ENCODE measurements at places on chromosomes 7 and 10. TPM values are rescaled to one million over a fixed set of nuclear protein-coding genes. Genes with fewer than 3 reads are reported as not detected.

KAZALD1 gene
- polyA plus RNA-seq, result 34.4 TPM

FLNC gene
- 75.1 TPM for polyA plus RNA-seq

UCN3 gene
- not detected for polyA plus RNA-seq

GRCh38 chr7:148625342-148625741 is 34.8 kb downstream of the C7orf33 start:
- no peak for DNase-seq

GRCh38 chr7:39620486-39620885 is 2.9 kb upstream of the RALA start:
- DNase-seq, result no peak

DNA sequence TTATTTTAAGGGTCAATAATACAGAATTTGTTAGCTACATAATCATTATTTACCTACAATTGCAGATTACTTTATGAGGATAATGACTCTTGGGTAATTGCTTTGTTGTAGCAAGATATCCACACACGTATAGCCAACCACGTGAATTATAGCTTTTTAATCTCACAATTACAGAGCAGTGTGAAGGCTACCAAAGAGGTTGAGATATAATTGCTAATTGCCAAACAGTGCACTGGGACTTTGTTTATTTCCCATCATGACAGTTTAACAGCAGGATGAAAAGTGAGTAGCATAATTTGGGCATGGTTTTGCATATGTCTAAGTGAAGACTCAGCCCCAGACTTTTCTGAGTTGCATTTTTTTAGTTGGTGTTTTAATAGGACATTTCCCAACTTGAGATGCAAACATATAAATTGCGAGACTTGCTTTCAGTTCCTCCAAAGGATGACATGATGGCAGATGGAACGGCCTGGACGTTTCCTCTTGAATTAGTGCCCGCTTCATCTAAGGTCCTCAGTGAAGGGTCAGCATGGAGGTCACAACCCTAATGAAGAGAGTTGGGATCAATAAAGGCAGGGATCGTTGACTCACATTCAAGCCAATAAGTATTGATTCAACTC is 180.7 kb upstream of the GPR26 start:
- no peak for DNase-seq

DNA sequence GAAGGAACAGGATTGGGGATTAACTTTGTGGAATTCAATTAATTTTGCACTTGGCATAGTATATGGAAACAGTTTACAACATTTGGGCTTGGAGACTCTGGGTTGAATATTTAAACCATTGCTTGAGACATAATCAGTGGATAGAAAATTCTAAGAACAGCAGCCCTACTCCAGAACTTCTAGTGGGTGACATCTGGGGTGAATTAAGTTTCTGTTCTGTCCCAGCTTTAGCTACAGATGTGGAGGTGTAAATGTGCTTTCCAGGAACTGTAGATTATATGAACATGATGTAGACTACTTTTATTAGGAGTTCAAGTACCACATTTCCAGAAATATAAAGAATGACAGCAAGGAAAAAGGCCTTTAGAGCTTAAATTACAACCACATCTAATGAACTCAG is 51.9 kb upstream of the SKAP2 start:
- no peak for DNase-seq

TRIP6 gene
- 71.3 TPM for polyA plus RNA-seq

FBXW4 gene
- polyA plus RNA-seq, result 4.6 TPM

DNA sequence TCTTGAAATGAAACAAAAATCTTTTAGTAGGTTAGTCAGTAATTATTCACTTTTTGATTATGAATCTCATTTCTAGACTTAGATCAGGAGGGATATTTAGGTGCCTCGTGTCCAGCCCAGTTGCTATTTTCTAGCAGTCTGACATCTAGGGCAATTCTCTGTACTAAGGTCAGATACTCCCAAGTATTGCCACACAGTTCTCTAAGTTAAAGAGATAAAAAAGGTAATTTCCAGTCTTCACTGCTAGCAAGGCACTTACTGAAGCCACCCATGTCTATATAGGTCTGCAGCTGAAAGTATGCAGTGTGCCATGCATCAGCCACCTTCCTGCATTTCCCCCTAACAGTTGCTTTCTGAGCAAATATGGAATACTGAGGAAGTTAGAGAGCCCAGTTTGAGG is 83.4 kb downstream of the PON1 start:
- no peak for DNase-seq

GSTO2 gene
- 2.2 TPM for polyA plus RNA-seq

DNA sequence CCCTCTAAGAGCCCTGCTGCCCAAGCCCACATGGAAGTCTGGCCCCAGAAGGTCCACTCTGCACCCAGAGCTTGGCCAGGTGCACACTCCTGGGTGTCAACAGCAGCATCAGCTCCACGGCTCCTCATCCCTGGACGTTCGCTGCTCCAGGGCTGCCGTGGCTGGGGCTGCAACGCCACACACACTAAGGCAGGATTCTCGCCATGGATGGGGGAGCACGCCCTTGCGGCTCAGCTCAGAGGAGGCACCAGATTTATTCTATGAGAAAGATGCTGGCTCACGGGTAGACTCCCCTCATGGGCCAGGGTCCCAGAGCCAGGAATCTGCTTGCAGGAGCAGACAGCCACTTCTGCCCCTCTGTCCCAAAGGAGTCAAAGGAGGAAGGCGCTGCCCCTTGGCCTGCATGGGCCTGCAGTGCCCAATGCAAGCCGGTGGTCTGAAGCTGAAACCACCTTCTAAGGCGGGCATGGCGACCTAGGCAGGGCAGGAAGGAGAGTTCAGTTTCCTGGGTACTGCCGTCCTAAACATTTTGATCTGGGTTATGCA is 42.1 kb downstream of the CFAP46 start:
- DNase-seq, result no peak

- peak; percentile 57 for DNase-seq
These were observed 644 bp downstream of the SORBS1 start for GRCh38 chr10:95560278-95561176.

DNA sequence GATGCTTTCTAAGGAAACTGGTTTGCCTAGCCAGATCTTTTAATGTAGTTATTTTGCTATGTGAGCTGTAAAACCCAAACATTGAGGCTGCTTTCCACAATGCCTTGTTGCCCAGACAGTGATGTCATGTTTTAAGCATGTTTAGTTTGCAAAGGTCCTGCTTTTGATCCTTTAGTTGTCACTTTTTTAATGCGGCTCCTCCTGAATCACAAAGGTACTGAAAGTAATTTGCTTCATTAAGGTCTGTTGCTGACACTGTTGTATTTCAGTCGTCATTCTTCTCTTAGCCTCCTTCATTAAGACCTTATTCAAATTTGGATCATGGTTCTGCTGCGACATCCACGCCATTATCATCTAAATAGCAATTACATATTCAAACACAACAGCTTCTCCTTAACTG is 10.6 kb downstream of the RPA3 start:
- peak; percentile 51 for DNase-seq

- peak; percentile 98 for DNase-seq
These were observed 11.7 kb upstream of the VIM start for GRCh38 chr10:17216217-17216900.

- DNase-seq, result no peak
These were observed 62.4 kb upstream of the CDK6 start for GRCh38 chr7:92898798-92899197.

FAM131B gene
- polyA plus RNA-seq, result 0.50 TPM

GRCh38 chr7:11203224-11203623 is 229.6 kb downstream of the PHF14 start:
- DNase-seq, result no peak

KNDC1 gene
- polyA plus RNA-seq, result 0.44 TPM

ZNF804B gene
- not detected for polyA plus RNA-seq

DNA sequence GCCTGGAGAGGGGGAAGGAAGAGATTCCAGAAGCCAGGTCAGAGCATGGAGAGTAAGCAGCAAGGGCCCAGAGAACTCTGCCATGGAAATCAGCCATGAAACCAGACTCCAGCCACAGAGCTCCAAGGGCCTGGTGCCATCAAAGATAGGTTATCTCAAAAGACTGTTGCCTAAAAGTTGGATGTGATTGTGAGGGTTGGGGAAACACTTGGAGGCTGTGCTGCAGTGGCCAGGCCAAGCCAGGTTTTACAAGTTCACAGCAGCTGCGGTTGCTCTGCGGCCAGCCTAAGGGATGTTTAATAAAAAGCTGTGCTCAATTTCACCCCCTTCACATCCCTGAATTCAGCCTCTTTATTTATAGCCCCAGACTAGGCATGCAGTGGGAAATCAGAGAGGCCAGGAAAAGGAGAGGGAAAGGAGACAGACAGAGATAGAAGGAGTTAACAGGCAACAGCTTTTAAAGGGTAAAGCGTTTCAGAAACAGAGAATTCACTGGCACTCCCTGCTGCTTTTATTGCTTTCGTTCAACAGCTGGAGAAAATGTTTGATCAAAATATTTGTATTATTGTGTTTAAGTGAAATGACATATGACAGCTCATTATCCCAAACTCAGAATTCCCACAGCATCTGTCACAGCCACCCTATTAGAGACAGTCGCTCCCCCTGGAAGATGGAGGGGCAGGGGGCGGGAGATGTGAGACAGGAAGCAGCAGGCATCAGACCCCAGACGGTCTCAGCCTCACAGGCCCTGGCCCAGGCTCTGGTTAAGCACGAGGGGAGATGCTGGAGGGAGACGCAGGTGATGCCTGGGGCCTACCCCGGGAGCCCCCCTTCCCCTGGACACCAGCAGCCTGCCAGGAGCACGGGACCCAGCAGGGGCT is 140.1 kb downstream of the GLI3 start:
- DNase-seq, result peak; percentile 31

SPOCK2 gene
- polyA plus RNA-seq, result 0.04 TPM

GRCh38 chr10:100688201-100688600 is 57.2 kb upstream of the PAX2 start:
- DNase-seq, result no peak

DNA sequence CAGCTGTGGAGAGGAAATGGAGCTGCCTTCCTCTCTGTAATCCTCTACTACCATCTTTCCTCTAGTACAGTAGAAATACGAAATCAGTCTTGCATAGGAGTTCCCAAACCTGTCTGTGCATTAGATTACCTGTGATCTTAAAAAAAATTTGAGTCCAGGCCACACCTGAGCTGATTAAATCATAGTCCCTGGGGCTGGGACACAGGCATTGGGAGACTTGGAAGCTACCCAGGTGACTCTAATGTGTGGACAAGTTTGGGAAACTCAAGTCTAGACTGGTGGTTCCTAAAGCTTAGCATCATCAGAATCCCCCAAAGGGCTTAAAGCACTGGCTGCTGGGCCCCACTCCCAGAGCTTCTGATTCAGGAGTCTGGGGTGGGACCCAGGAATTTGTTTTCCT is 152.7 kb upstream of the GLI3 start:
- no peak for DNase-seq

HECW1 gene
- 2.0 TPM for polyA plus RNA-seq

DNA sequence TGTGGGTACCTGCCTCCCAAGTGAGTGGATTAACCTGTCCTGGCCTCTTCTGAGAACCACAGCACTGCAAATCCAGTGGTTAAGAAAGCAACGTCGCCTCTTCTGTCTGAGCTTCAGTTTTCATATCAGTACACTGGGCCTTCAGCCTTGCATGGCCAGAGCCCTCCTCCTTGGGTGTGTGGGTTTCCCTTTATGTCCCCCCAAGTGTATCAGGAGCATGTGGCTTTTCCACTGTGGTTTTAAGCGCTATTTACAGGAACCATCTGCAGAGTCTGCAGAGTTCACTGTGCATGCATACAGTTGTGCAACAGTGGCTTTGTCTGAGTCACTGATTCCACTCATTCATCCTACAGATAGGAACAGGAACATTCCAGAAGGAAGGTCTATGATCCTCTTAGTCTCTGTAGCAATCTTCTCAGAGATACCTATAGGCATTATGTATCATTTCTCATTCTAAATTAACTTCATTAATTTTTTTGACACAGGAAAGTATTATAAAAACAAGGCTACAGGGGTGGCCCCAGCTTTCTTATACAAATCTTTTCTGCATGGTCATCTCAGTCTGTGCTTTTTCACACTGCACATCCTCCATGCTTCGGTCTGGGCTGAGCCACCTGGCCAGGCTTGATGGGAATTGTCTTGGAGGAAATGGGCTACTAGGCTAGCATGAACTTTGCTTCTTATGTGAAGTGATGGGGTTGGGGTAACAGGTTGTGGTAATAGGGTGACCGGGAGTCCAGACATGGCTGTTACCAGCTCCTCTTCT is 17.1 kb downstream of the MBL2 start:
- peak; percentile 77 for DNase-seq

DNA sequence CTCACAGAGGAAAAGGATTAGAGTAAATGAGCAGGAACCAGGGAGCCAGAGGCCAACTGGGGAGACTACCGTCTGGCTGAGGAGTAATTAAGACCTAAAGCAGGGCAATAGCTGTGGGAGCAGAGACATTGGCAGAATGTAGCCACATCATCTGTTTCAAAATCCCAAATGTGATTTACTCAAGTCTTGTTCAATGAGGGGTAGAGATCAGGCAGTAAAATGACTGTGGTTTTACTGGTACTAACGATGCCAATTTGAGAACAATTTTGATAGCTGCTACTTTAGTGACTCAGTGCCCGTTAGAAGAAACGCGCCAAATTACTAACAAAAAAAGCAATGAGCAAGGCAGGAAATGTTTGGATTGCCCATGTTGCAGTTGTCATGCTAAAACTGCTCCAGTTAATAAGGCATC is 12.7 kb upstream of the MIOS start:
- DNase-seq, result peak; percentile 92

DYDC2 gene
- polyA plus RNA-seq, result not detected

DNA sequence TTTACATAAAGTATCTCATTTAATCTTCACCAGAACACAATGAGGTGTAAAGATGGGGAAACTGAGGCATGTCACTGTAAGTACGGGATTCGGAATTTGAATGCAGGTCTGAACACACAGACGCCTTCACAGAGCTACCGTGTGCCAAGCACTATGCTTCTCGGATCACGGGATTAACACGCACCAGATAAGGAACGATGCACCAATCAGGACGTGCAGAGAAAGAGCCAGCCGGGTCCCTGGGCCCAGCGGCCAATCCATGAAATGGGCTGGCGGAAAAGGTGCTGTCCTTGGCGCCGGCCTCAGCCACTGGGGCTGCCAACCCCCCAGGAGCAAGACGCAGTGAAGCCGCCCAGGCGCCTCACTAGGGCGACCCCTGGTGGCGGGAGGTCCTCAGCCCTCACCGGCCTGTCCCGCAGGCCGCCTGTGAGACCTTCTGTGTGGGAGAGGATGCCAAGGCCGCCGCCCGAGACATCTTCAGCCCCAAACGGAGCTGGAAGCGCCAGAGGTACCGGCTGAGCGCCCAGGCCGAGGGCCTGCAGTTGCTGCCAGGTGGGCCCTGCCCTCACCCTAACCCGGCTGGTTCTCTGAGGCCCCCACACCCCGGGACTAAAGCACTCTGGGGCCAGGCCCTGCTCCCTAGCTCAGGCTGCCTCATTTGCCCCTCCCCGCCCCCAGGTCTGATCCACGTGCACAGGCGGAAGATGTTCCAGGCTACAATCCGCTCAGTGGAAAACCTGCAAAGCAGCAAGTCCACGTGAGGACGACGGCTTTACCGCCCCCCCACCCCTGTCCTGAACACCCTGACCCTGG is 15.6 kb downstream of the ATG9B start:
- peak; percentile 69 for DNase-seq

GRCh38 chr10:60974463-60975149 is 30.6 kb upstream of the RHOBTB1 start:
- peak; percentile 12 for DNase-seq

ADAM12 gene
- 58.4 TPM for polyA plus RNA-seq

GRCh38 chr10:87860816-87861403 is 2.4 kb downstream of the KLLN start:
- no peak for DNase-seq

SHH gene
- not detected for polyA plus RNA-seq

GRCh38 chr7:5012985-5013384 is 32.7 kb upstream of the RBAK start:
- no peak for DNase-seq
